ENCODE measurements at places on chromosomes 2 and 18. TPM values are rescaled to one million over a fixed set of nuclear protein-coding genes. Genes with fewer than 3 reads are reported as not detected.

PLB1 gene
- 2.0 TPM for total RNA-seq

SLC20A1 gene
- total RNA-seq = 77.5 TPM

RUFY4 gene
- not detected for total RNA-seq

LRRC30 gene
- total RNA-seq = not detected

TUBA3E gene
- not detected for total RNA-seq

DHX57 gene
- 20.3 TPM for total RNA-seq

ITPRIPL1 gene
- total RNA-seq = 5.8 TPM

DUSP11 gene
- total RNA-seq = 34.7 TPM

Measured in smooth muscle cell of trachea (primary cell).